ENCODE measurements at places on chromosomes 1 and 21.

DNA sequence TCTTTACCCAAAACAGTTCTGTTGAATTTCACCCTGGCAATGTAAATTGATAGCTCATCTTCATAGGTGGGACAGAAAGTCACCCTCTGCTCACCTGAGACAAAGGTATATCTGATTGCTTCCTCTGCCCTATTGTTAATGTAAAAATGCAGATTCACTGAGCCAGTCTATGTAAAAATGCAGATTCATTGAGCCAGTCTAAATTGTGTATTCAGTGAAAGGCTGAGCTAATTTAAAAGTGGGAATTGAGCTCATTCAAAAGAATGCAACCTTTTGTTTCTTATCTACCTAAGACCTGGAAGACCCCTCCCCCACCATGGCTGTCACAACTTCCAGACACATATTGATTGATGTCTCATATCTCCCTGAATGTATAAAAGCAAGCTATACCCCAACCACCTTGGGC, 4.8 kb upstream of the MYSM1 start:
- no peaks in the 10 kb centered on the region for H3K4me1 ChIP-seq
- no peak for DNase-seq
- peaks cover 6% of the 10 kb centered on the region for H3K36me3 ChIP-seq
- H3K27ac ChIP-seq, result no peak overlapping the region

DNA sequence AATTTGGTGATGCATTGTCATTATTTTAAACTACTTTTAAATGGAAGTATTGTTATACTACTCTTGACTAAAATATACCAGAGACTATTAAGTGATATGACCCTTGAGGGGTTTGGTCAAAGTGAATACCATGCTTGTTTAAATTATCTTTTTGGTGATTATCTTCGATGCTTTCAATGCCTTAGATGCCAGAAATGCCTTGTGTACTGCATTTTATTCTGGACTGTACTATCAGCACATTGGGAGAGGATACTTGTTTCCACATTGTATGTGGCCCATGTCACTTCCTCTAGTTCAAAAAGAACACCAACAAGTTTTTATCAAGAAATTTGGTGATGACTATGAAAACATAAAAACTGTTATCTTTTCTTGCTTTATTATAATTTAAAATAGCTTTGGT, 16.3 kb downstream of the MAP3K7CL start:
- no peak for DNase-seq
- H3K36me3 ChIP-seq, result no peaks in the 10 kb centered on the region
- peaks cover 26% of the 10 kb centered on the region for H3K4me1 ChIP-seq
- H3K4me3 ChIP-seq, result no peak overlapping the region
- H3K27me3 ChIP-seq, result no peaks in the 10 kb centered on the region

GRCh38 chr21:42965211-42965560, 9.2 kb upstream of the PKNOX1 start:
- no peak overlapping the region for H3K4me3 ChIP-seq
- no peak overlapping the region for H3K27ac ChIP-seq
- H3K27me3 ChIP-seq, result no peaks in the 10 kb centered on the region
- DNase-seq, result no peak
- no peaks in the 10 kb centered on the region for H3K4me1 ChIP-seq
- no peaks in the 10 kb centered on the region for H3K36me3 ChIP-seq

- no peak overlapping the region for H3K27ac ChIP-seq
- no peaks in the 10 kb centered on the region for H3K36me3 ChIP-seq
- H3K4me3 ChIP-seq, result no peak overlapping the region
- peaks cover 53% of the 10 kb centered on the region for H3K27me3 ChIP-seq
Observed at GRCh38 chr1:30290581-30290980, 432.8 kb downstream of the MATN1 start.

DNA sequence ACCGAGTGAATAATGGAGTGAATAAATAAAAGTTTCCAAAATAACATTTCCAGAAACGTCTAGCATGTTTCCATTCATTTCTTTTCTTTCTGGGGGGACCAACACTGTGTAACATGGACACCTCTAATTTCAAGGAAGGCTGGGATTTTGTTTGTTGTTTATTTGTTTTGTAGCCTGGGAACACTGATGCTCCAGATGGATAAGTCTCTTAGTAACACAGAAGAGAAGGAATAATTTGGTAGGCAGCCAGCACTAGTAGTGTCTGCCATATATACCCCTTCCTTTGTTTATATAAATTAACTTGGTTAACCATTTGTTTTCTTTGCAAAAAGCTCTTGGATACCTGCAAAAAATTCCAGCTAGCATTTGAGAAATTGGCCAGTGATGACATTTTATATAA, 411.4 kb upstream of the DEPDC1 start:
- H3K36me3 ChIP-seq, result no peaks in the 10 kb centered on the region
- peaks cover 16% of the 10 kb centered on the region for H3K27me3 ChIP-seq
- DNase-seq, result no peak

GRCh38 chr1:246214708-246215509, 292.2 kb downstream of the SMYD3 start:
- H3K4me3 ChIP-seq, result no peak overlapping the region
- peaks cover 12% of the 10 kb centered on the region for H3K4me1 ChIP-seq
- no peaks in the 10 kb centered on the region for H3K27me3 ChIP-seq
- peak; percentile 96 for DNase-seq
- no peaks in the 10 kb centered on the region for H3K36me3 ChIP-seq
- no peak overlapping the region for H3K27ac ChIP-seq

- no peaks in the 10 kb centered on the region for H3K4me1 ChIP-seq
- no peak overlapping the region for H3K27ac ChIP-seq
- DNase-seq, result no peak
- no peaks in the 10 kb centered on the region for H3K36me3 ChIP-seq
- no peaks in the 10 kb centered on the region for H3K27me3 ChIP-seq
Observed at GRCh38 chr1:47555306-47555705, 117.5 kb downstream of the FOXD2 start.

DNA sequence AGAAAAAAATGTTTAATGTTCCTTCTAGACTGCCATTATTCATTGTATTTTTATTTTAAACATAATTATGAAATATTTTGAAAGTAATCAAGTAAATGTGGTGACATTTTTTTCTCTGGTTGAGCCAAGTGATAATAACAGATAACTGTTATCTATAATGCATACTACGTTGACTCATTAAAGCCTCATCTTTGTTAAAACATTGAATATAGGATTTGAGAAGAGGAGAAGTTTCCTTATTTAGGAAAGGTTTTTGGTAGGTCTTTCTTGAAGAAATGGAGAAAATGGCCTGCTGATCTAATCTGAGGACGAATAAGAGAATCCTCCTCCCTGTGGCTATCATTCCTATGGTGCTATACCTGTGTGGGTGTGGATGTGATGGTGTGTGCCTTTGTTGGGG, 89.0 kb downstream of the NFIA start:
- H3K4me1 ChIP-seq, result peaks cover 10% of the 10 kb centered on the region
- DNase-seq, result no peak
- H3K4me3 ChIP-seq, result no peak overlapping the region
- H3K36me3 ChIP-seq, result peaks cover 12% of the 10 kb centered on the region

GRCh38 chr21:36428761-36429432, 43.7 kb downstream of the CHAF1B start:
- peak overlapping the region; percentile 80 for H3K4me3 ChIP-seq
- H3K27me3 ChIP-seq, result no peaks in the 10 kb centered on the region
- H3K27ac ChIP-seq, result peak overlapping the region; percentile 98
- no peaks in the 10 kb centered on the region for H3K36me3 ChIP-seq
- H3K4me1 ChIP-seq, result peaks cover 25% of the 10 kb centered on the region
- DNase-seq, result no peak

GRCh38 chr1:193259636-193260035, 73.2 kb upstream of the B3GALT2 start:
- H3K4me3 ChIP-seq, result no peak overlapping the region
- no peaks in the 10 kb centered on the region for H3K4me1 ChIP-seq
- H3K27ac ChIP-seq, result no peak overlapping the region
- DNase-seq, result no peak
- H3K36me3 ChIP-seq, result peaks cover 22% of the 10 kb centered on the region

- DNase-seq, result no peak
- peaks cover 31% of the 10 kb centered on the region for H3K27me3 ChIP-seq
- no peaks in the 10 kb centered on the region for H3K4me1 ChIP-seq
- H3K27ac ChIP-seq, result no peak overlapping the region
Observed at GRCh38 chr21:35886887-35887286, 173.4 kb downstream of the SETD4 start.

DNA sequence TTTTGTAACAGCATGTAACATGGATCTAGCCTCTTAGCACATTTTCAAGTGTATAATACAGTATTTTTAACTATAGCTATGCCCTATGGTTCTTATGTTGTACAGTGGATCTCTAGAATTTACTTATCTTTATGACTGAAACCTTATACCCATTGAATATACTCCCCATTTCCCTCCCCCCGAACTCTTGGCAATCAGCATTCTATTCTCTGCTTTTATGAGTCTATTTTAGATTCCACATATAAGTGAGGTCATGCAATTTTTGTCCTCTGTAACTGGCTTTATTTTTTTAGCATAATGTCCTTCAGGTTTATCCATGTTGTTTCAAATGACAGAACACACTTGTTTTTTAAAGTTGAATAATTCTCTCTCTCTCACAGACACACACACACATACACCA, 3.1 kb upstream of the GBP6 start:
- no peak overlapping the region for H3K27ac ChIP-seq
- no peaks in the 10 kb centered on the region for H3K27me3 ChIP-seq
- no peaks in the 10 kb centered on the region for H3K36me3 ChIP-seq
- no peak overlapping the region for H3K4me3 ChIP-seq
